Vagina (tissue), 2 donors: ENCODE measurements at places on chromosomes 12 and 14.

- DNase-seq: no peak
Observed at GRCh38 chr14:52850451-52850909, 59.1 kb upstream of the GNPNAT1 start.

GRCh38 chr12:68521321-68521839 is 89.3 kb upstream of the RAP1B start:
- DNase-seq: no peak

- no peak for DNase-seq
Observed at GRCh38 chr14:61368114-61368710, 46.8 kb downstream of the PRKCH start.

DNA sequence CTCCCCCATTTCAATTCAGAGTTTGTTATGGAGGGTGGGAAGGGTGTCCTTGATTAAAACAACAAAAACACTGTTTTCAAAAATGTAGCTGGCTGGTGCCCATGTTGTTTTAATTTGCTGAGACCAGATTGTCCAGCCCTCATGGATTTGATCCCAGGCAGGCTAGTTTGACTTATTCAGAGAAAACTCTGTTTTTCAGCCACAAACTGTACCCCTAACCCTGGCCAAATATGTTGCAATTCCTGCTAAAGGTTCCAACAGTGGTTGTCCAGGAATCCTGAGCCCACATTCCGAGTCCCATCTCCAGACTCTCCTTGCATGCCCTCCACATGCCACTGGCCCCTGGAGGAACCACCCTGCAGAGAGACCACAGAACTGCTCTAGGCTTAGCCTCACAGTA is 36.0 kb downstream of the MAP1LC3B2 start:
- no peak for DNase-seq

DNA sequence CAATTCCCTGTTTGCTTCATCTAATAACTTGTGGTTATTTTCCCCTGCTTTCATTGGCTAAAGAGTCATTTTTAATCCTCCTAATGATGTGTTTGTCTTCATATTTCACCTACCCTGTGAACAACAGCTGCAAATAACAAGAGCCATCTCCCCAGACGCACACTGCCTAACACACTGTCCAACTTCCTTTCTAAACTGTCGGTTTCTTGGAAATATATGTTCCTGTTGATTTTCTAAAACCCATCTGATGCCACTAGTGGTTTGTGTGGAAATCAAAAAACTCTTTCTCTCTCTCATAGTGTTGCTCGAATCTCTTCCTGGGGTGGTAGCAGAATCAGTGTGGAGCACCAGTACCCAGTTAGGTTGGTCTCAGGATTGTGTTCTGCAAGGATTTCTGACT is 226.9 kb downstream of the EPS8 start:
- no peak for DNase-seq

DNA sequence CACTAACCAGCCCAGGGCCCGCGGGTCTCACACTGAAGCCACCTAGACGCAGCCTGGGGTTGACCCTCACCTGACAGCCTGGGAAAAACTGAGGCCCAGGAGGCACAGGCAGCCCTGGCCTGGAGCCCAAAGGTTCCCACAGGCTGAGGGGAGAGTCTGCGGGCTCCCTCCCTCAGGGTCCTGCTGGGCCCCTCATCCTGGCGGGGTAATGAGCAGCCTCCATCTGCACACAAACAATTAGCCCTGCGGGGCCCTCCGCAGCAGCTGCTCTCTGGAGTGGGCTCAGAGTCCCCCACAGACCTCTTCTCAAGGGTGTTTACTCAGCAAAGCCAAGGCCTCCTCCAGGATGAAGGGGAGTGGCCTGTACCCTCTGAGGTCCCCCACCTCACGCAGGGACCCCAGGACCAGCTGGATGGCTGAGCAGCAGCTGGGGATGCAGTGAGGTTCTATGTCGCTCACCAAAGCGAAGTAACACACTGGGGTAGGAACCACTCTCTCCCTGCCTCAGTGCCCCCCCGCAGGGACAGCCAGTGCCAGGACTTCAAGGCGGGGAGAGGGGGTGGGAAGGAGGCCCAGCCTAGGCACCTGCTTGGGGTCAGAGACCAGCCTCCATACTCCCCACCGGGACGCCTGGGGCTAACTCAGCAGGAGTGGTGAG is 7.3 kb downstream of the AKT1 start:
- no peak for DNase-seq

GRCh38 chr14:32012062-32012461 is 65.0 kb upstream of the ARHGAP5 start:
- no peak for DNase-seq

DNA sequence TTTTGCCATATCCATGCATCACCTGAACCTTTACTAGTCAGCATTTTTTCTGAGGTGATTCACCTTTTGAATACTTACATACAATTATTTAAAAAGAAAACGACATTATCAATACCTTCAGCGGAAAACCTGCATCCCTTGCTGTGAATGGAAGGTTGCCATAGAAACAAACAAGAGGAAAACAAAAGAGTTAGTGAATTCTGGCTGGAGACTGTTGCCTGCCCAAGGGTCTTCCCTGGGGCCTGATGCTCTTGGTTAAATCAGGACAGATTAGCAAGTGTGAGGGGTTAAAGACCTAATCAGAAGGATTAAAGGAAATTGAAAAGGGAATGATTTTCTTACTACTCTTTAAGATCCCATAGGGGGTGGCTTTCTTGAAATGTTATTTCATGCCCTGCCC is 96.0 kb upstream of the WSCD2 start:
- DNase-seq: no peak

- no peak for DNase-seq
Observed at GRCh38 chr14:103336191-103336590, 2.2 kb downstream of the EIF5 start.

DNA sequence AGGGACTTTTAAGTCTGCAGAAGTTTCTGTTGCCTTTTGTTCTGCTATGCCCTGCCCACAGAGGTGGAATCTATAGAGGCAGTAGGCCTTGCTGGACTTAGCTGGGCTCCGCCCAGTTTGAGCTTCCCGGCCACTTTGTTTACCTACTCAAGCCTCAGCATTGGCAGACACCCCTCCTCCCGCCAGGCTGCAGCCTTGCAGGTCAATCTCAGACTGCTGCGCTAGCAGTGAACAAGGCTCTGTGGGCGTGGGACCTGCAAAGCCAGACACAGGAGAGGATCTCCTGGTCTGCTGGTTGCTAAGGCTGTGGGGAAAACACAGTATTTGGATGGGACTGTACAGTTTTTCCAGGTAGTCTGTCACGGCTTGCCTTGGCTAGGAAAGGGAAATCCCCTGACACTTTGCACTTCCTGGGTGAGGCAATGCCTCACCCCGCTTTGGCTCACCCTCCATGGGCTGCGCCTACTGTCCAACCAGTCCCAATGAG is 43.7 kb downstream of the CCDC59 start:
- no peak for DNase-seq
